ENCODE measurements at places on chromosomes 5 and 9.

- no peak for DNase-seq
Measured at GRCh38 chr5:65928322-65928752, 2.0 kb downstream of the ERBIN start.

DNA sequence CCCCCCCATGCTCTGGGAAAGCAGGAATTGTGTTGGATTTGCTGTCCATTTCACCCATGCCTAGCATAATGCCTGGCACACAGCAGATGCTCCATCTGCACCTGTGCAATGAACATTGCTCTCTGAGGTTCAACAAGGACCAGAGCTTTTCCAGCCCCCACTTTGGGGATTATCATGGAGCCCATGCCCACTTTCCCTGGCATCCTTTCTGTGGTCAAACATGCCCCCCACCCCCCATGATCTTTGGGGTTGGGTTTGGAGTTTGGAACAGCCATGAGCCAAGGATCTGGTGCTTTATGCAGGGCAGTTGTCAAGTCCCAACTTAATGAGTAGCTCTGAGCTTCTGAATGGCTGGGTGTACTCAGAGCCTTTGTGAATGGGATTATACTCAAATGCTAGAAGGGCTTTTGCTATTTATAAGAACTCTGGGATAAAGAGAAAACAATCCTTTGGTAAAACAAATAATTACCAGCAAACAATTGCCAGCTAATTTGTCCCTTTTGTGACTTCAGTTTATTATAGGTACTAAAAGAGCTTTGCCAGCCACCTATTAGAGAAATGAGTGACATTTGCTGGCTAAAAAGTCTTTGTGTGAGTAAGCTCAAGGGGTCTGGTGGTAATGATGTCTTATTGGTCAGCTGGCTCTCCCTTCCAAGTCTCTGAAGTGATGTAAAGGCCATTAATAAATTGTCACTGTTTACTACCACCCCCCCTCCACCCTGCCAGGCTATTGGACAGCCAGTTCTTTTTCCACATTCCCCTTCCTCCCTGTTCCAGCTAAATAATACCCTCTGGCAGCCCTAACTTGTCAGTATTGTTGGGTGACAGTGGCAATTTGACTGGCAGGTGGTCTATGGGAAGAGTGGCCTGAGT lies 182.3 kb downstream of the MACROH2A1 start:
- DNase-seq = no peak

DNA sequence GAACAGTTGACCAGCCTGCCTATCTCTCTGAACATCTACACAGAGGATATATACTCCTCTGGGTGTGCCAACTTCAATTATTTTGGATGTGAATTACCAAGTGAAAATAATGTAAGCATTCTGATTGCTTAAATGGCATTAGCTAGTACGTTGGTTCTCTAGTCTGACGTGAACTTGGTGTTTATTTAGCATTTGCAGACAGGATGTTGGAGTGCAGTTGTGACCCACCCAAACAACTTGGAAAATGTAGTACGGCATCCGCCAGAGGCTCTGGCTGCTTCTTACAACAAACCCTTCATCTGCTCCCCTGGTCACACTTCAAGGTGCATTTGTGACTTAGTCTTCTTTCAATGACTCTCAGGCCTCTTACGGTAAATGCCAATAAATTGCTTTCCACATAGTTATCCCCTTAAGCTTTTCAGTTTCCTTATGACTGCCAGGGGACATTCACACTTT lies 616.6 kb downstream of the PDE4D start:
- no peak for DNase-seq

DNA sequence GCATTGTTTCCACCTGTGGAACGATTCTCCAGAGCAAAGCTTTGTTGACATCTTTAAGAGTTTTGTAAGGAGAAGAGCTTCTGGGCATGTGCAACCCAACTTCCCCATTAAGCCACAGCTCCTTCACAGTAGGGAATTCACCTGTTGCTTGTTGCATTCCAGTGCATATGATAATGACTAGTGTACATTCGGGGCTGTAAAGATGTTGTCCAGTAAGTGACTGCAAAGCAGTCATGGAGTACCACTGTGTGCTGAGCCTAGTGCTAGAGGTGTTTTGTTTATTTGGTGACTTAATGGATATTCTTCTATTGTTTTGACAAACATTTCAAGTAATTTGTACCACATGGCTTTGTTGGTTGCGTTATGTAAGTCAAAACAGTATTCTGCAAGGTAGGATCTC lies 12.8 kb downstream of the UGCG start:
- peak; percentile 22 for DNase-seq

GRCh38 chr5:10310066-10310779 lies 2.5 kb upstream of the CMBL start:
- no peak for DNase-seq
